ENCODE measurements at places on chromosomes 6 and 20.
A peak's percentile ranks its signal among the peaks of the same experiment; 100 is the strongest.

- no peak for DNase-seq
Observed at GRCh38 chr6:50539447-50539846, 173.9 kb upstream of the TFAP2D start.

DNA sequence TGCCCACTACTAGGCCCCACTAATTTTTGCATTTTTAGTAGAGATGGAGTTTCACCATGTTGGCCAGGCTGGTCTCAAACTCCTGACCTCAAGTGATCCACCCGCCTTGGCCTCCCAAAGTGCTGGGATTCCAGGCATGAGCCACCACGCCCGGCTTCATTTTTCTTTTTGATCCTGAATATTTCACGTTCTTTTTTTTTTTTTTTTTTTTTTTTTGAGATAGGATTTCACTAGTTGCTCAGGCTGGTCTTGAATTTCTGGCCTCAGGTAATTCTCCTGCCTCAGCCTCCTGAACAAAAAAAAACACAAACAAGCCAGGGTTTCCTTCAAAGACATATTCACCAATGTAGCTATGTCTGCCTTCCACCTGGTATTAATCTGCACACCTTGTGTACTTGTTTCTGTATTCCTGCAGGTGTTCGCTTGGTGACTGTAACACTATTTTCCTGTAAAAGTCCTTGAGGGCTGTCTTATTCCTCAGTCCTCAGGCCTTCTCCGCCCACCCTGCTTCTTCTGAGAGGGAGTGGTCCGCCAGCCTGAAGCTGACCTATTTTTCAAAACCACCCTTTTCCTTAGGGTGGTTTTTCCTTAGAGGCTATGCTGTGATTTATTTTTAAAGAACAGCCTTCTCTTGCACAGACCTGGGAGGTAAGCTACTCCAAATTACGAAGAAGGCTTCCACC, 36.1 kb upstream of the PNRC1 start:
- DNase-seq: no peak

- no peak for DNase-seq
Observed at GRCh38 chr6:28167068-28167467, 25.4 kb downstream of the ZKSCAN8 start.

DNA sequence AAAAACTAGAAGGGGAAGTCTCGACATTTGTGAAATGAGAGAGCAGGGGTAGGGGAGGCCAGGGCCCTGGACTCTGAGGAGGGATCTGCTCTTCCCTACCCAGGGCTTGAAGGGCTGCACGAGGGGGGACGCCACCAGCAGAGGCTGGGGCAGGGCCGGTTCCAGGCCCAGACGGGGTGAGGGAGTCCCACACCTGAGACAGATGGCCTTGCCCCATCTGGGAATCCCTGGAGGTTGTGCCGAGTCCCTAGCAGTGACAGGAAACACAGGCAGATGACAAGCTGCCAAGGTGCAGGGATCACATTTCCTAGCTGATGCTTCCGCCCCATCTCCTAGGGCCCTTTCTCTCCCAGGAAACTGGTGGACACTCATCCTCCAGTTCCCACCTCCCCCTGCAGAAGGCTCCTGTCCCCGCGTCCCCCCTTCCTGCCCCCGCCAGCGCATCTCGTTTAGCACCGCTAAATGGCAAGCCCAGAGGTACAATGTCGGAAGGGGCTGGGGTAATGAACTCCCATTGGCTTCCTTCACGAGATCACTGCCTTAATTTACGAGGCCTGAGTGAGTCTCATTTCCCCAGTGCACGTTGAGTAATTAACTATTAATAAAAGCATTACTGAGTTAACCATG, 35.2 kb upstream of the CDH22 start:
- no peak for DNase-seq

GRCh38 chr6:167762259-167762962, 64.3 kb upstream of the AFDN start:
- DNase-seq: no peak

DNA sequence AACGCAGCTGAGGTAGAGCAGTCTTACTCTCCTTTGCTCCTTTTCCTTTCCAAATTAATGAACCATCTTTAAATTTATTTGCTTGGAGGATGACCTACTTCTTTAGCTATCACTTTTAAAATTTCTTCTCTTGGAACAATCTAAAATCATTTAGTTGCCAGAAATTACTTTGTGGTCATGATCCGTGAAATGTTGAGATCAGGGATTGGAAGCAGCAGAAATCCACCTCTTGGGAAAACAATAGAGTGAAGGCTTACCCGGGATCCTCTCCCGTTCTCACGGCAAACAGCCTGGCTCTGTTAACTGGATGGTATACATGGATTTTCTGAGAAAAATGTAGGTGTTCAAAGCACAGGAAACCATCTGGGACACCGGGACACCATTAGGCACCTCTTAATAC, 7.7 kb downstream of the AKAP12 start:
- DNase-seq: no peak

DNA sequence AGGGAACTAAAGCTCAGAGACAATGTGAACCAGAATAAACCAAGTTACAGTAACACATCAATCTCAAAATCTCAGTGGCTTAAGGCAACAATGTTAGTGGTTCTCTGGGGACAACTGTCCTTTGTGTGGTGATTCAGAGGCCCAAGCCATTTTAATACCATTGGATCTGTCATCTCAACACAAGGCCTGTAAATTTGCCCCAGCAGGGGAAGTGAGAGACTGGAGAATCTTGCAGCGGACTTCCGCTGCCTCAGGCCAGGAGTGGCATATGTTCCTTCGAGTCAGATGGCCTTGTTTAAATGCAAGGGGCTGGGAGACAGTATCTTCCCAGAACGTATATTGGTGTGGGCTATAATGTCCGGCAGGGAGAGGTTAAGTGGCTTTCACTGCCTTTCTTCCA, 126.0 kb downstream of the CD83 start:
- no peak for DNase-seq

GRCh38 chr6:157813750-157814455, 9.1 kb upstream of the SNX9 start:
- no peak for DNase-seq

- DNase-seq: no peak
Observed at GRCh38 chr6:24991810-24992467, 56.2 kb upstream of the RIPOR2 start.

- no peak for DNase-seq
Observed at GRCh38 chr20:20732641-20733040, 20.2 kb upstream of the RALGAPA2 start.

GRCh38 chr6:17493286-17493685, 99.9 kb downstream of the CAP2 start:
- no peak for DNase-seq

DNA sequence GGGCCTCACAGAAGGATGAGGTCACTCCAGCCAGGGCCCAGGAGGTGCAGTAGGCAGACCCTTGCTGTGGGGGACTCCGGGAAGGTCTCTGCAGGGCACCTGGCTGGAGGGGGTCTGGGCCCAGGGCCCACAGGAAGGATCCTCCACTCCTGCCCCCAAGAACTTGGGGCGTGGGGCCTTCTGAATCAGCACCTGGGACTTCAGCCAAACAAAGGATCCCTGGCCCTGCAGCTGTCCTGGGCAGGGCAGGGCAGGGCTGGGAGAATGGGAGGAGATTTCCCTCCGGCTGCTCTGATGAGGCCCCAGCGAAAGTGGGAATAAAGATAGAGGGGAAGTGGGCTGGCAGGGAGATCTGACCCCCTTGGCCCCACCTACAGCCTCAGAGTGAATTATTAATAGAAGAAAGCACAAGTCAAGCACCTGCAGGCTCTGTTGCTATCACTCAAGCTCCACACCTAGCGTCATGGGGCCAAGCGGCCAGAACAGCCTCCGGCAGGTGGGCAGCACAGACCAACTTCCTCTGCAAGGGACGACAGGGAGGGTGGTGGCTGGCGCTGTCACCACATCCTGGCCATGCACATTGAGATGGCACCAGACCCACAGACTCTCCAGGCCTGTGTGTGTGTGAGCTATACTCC, 61.6 kb upstream of the MRPS10 start:
- no peak for DNase-seq

DNA sequence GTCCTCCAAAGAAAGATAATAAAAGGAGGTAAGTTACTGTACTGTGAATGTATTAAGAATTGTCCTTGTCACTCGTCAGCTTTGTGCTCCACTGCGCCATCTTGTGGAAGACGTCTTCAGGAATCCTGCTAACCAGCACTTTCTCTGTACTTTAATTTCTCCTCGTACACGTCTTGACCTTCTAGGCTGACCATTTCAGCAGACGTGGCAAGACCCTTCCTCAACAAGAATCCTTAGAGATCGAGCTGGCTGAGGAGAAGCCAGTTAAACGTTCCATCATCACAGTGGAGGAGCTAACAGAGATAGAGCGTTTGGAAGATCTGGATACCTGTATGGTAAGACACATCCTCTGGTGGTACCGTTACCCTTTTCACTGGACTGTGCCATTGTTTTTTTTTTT, 95.5 kb upstream of the SCGN start:
- peak; percentile 63 for DNase-seq

GRCh38 chr6:111711984-111712752, 106.5 kb upstream of the TRAF3IP2 start:
- DNase-seq: no peak

DNA sequence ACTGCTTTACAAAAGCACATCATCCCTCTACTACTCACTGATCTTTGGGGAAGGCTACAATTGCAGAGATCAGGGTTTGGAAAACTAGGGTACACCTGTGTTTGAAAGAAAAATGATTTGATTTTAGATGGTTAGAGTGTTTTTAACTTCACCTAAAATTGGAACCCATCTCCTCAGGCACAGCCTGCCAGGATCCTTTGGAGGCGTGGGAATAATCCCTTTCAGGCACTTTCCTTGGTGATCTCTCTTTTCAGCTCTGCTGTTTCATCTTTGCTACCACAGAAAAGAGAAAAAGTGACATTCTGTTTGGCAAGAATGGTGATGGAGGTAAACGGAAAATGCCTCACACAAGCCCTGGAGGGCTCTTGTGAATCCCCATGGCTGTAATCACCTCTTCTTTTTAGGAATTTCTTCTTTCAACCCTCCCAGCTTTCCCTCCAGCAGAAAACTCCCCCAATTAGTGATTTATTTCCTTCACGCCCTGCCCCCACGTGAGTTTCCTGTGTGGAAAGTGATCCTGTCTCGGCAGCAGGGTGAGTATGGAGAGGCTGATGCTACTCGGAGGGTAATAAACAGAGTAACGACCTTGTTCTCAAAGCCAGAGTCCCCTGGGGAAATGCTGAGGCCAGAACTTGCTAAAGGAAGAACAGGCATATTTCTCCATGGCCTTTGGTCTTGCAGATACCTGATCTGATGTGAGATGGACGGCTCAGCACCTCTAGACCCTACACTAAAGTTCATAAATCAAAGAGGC, 9.2 kb downstream of the KCNG1 start:
- no peak for DNase-seq

All from stimulated activated CD8-positive, alpha-beta memory T cell treated with anti-CD3 and anti-CD28 coated beads, Interleukin-7, amount 100 ng/mL, for 24 hours (primary cell).